ENCODE measurements at places on chromosomes 3 and 15.

DNA sequence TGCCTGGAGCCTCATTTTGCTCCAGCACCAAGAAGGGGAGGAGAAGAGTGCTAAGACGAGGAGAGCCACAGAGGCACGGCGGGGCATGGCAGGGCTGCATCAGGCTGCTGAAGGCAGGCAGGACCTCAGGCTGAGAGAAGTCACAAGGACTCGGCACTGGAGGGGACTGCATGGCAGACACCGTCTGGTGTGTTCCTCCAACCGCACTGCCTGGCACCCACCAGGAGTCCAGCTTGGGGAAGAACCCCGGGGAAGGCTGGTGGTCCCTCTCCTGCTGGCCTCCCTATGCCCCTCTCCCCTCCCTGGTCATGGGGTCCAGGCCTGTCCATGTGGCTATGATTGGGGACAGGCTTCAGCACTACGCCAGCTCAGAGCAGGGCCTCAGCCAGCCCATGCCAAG lies 153.2 kb upstream of the MEF2A start:
- DNase-seq = no peak

DNA sequence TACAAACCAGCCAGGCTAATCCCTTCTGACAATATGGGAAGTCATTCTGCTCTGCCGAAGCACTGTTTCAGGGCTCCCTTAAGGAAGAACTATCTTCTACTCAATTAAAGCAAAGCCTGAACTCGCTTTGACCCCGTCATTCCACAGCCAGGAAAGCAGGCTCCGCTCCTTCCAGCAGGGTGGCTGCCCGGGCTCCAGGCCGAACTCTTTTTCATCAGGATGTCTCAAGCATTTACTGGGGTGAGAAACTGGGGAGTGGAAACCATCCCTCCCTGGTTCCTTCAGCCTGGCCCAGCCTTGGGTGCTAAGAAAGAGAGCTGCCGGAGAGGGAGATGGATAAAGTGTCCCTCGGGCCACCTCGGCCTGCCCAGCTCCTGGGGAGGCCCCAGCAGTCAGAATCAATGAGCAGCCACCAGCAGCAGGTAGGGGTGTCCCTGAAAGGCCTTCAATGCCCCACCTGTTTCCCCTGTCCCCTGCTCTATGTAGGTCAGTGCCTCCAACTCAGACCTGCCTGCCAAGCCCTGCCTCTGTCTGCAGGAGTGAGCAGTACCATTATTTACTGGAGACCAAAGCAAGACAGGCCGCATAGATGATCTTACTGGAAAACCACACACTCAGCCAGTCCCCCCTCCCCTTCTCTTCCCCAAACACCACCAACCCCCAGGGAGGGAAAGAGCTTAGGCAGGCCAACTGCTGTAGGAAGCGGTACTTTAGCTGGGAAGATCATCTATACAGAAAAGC lies 225.6 kb upstream of the TLE3 start:
- peak; percentile 17 for DNase-seq

GRCh38 chr3:10574101-10574620 lies 68.8 kb upstream of the ATP2B2 start:
- no peak for DNase-seq

DNA sequence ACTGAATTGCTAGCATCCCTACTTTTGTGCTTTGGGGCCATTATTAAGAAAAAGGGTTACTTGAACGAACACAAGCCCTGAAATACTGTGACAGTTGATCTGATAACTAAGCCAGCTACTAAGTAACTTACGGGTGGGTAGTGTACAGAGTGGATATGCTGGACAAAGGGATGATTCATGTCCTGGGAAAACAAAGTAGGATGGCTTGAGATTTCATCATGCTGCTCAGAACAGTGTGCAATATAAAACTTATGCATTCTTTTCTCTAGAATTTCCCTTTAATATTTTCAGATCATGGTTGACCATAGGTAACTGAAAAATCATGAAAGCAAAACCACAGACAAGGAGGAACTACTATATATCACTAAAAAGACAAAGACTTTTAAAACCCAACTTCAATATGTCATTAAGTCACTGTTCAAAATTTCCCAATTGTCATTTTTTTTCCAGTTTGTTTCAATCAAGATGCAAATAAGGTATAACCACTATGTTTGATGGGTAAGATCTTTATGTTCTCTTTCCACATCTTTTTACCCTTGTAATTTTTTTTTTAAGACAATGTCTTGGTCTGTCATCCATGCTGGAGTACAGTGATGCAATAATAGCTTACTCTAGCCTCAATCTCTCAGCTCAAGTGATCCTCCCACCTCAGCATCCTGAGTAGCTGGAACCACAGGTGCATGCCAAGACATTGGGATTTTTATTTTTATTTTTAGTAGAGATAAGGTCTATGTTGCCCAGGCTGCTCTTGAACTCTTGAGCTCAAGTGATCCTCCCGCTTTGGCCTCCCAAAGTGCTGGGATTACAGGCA lies 67.7 kb downstream of the IFT80 start:
- peak; percentile 14 for DNase-seq

DNA sequence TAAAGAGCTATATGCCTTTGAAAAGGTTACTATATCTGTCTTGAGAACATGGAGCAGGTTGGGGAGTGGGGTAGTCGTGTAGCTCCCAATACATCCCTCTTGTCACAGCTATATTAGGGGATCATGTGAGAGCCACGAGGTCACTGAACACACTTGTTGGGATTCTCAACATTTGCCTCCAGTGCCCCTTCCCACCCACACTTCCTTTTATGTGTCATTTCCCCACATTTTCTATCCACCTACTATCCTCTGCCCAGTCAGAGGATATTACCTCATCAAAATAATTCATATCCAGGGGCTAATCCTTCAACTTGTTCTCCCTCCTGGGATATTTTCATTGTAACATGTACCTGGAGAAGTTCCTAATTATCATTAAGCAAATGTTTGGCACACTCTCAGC lies 85.0 kb downstream of the CYP19A1 start:
- no peak for DNase-seq

DNA sequence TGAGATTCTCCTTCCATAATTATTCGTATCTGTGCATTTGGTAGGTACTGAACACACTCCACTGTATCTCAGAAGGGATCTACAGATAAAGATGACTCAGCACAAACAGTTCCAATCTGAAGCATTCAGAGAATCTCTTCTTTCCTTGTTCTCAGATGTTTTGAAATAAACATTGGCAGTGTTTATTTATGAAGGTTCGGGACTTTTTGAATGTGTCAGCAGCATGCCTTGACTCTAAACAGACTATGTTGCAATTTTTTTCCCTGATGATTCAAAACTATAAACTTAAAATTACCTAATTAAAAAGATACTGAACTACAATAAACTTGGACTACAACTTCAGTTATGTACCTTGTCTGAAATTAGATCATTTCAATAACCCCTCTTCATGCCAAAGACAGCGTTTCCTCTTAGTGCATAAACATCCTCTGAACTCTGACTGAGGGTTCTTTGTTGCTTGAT lies 612.9 kb upstream of the TBL1XR1 start:
- peak; percentile 70 for DNase-seq

GRCh38 chr15:31235311-31236183 lies 91.1 kb upstream of the KLF13 start:
- no peak for DNase-seq

- DNase-seq = no peak
Measured at GRCh38 chr3:60229502-60229901, 1021.8 kb downstream of the FHIT start.

DNA sequence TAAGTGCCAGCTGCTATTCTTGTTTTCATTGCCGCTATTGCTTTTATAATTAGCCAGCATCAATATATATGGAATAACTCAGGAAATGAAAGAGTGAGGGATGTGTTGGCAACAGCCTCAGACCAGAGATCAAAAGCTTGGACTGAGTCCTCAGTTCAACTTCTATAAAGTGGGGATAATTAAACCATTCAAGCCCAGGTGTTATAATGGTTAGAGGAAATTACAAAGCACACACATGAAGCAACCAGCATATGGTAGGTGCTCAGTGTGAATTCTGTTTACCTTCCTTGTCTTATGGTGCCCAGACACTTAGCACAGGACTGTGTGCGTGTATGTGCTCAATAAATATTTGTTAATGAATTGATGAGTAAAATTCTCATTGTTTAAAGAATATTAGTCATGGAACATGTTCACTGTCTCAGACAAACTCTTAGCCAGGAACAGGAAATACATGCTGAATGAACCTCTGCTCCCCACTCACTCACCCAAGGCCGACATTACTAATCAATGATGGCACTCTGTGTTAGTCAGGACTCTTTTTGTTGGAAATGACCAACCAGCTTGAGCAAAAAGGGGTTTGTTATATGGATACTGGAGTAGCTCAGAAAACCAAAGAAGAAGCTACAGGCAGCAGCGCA lies 16.7 kb upstream of the CCDC174 start:
- no peak for DNase-seq

DNA sequence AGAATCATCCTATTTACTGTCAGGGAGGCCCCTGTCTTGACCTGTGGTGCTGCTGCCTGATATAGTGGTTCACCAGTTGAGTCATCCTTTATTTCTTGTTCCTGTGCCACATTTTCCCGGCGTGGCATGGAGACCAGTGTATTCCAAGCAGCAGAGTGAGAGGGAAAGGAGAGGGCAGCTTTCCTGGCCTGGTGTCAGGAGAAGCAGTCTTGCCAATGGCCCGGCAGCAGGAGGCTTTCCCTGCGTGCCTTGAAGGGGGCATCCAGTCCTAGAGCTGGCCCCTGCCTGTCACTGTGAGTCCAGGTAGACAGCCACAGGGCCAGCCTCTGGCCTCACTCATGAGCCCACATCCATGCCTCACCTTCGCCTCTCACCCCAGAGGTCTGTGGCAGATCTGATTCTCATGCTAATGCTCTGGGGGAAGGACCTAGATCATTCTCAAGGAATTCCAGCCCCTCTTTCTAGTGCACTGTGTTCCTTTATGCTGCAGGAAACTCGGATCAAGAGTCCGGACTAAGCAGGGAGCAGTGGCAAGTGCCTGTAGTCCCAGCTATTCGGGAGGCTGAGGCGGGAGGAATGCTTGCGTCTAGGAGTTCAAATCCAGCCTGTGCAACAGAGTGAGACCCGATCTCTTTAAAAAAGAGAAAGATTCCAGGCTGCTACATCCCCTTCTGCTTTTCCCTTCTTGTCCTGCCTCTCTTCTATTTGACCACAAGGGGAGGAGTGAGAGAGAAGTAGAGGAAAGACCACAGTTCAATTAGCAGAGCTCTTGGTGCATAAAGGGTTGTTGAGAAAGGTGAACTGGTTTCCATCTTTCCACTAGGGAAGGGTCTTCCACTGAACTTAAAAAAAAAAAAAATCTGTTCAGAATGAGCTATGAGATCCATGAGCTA lies 66.8 kb upstream of the HACD2 start:
- DNase-seq = no peak
